GM12878 (cell line): ENCODE measurements at places on chromosomes 1 and 21.

GRCh38 chr1:216123446-216124191 is 299.6 kb downstream of the USH2A start:
- DNase-seq, result no peak
- H3K27ac ChIP-seq, result no peak overlapping the region
- no peaks in the 10 kb centered on the region for H3K4me1 ChIP-seq
- H3K36me3 ChIP-seq, result no peaks in the 10 kb centered on the region

DNA sequence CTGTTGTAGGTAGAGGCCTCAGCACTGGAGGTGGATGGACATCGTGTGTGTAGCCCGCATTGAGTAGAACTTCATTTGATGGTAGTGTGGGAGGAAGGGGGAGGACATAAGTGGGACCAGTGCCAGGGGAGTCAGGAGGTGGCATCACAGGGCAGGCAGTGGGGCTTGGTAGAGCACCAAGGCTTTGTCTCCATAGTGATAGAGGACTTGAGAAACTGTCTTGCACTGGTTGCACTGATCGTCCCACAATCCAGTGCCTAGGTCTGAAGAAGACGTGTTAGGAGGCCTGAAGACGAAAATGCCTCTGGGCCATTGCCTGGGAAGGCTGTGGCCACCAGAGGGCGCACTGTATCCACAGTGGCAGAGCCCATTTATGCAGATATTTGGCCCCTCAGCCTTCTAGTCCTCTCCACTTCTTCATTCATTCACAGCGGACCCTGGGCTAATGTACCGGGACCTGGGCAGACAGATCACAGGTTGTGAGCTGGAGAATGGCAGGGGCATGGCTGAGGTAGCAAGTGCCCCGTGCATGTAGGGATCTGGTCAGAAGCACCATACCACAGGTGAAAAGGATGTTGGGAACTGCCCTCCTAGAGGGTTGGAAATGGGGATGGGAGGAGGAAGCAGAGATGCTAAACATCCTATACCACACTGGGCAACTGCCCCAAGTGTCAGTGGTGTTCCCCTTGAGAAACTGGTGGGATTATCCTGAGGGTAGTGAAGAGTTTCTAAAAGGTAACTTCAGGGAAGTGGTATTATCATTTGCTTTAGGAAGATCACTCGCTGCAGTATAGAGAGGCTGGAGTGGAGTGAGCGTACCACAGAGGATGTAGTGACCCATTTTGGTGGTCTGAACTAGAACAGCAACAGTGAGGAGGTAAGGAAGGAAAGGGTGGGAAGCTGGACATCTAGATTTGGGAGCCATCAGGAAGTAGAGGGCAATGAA is 95.3 kb downstream of the PIK3R3 start:
- peaks cover 7% of the 10 kb centered on the region for H3K36me3 ChIP-seq
- peaks cover 13% of the 10 kb centered on the region for H3K4me1 ChIP-seq
- no peak overlapping the region for H3K27ac ChIP-seq
- no peak overlapping the region for H3K4me3 ChIP-seq
- DNase-seq, result peak; percentile 53

GRCh38 chr1:56472860-56473259 is 106.5 kb downstream of the PLPP3 start:
- no peaks in the 10 kb centered on the region for H3K27me3 ChIP-seq
- no peak overlapping the region for H3K27ac ChIP-seq
- peak; percentile 54 for DNase-seq
- H3K4me1 ChIP-seq, result peaks cover 8% of the 10 kb centered on the region; the same call in 1 of the 2 replicates

DNA sequence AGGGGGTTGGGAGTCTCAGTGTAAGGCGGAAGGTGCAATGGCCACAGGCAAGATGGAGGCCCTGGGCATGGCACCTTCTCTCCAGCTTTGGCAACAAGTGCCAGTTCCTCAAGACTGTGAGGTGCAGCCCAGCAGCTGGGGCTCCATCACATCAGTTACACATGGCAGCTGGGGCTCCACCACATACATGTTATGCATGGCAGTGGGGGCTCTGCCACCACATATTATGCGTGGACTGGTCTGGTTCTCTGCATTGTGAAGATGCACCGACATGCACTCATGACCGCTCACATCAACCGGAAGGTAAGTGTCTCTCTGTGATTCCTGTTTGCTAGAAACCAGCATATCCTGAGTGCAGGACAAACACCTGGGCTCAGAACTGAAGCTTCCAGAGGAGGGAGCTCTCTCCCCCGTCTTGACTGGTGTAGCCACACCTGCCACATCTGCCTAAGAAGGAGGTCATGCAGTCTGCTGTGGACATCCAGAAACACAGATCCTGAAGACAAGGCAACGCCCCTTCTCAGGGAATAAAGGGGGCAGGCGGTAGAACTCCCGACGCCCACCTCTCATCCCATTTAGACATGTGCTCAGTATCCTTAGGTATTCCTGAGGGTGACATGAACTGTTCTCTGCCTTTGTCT is 104.1 kb upstream of the TMPRSS2 start:
- H3K36me3 ChIP-seq, result no peaks in the 10 kb centered on the region
- H3K27ac ChIP-seq, result no peak overlapping the region
- DNase-seq, result no peak
- H3K4me1 ChIP-seq, result no peaks in the 10 kb centered on the region

DNA sequence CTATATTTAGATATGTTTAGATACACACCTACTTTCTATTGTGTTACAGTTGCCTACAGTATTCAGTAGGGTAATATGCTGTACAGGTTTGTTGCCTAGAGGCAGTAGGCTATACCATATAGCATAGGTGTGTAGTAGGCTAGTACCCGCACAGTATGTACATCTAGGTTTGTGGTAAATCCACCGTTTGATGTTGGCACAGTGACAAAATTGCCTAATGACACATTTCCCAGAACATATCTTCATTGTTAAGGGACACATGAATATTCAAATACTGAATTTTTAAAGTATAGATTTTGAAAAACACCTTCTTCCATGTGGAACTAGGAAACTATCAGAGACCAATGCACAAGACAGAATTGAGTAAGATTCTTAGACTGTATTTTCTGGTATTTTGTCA is 22.6 kb upstream of the PDC start:
- no peak overlapping the region for H3K4me3 ChIP-seq
- H3K36me3 ChIP-seq, result no peaks in the 10 kb centered on the region
- no peaks in the 10 kb centered on the region for H3K4me1 ChIP-seq
- no peak for DNase-seq
- no peaks in the 10 kb centered on the region for H3K27me3 ChIP-seq

GRCh38 chr1:20216574-20216973 is 30.3 kb upstream of the PLA2G2C start:
- no peak overlapping the region for H3K27ac ChIP-seq
- H3K4me3 ChIP-seq, result no peak overlapping the region
- DNase-seq, result no peak
- H3K27me3 ChIP-seq, result peaks cover 3% of the 10 kb centered on the region
- H3K36me3 ChIP-seq, result no peaks in the 10 kb centered on the region
- no peaks in the 10 kb centered on the region; the same call in 1 of the 2 replicates for H3K4me1 ChIP-seq

- no peaks in the 10 kb centered on the region for H3K36me3 ChIP-seq
- no peaks in the 10 kb centered on the region for H3K27me3 ChIP-seq
- no peak overlapping the region; the same call in 1 of the 2 replicates for H3K4me3 ChIP-seq
- DNase-seq, result no peak
Observed at GRCh38 chr1:234955107-234955731, 173.4 kb downstream of the TOMM20 start.

DNA sequence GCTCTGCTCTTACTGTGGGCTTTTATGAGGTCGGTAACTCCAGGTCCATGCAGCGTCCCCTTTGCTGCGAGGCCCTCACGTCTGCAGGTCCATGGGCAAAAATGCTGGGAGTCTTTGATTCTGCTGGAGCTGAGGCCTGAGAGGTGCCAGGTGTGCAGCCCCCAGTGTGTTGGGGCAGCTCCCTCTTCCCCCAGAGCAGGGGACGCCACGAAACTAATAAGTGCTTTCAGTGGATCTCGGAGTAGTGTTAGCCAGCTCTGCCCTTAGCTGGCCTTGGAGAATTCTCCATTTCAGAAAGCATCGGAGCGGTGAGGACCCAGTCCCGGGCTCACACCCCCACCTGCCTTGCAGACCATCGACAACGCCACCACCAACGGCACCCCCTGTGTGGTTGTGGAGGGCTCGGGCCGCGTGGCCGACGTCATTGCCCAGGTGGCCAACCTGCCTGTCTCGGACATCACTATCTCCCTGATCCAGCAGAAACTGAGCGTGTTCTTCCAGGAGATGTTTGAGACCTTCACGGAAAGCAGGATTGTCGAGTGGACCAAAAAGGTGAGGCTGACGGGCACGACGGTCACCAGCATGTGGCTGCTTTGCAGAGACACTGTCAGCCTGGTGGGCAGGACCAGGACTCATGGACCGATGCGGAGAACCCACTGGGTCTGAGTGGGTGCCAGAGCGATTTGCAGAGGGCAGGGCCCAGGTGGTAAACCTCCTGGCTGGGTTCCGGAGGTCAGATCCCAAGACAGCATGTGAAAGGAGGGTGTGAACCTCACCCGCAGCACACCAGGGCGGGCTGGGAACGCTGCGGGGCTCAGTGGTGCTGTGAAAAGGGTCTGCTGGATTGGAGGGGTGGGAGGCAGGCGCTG is 25.5 kb downstream of the TRPM2 start:
- H3K36me3 ChIP-seq, result no peaks in the 10 kb centered on the region; the same call in 1 of the 2 replicates
- no peaks in the 10 kb centered on the region for H3K27me3 ChIP-seq
- no peak for DNase-seq
- peaks cover 3% of the 10 kb centered on the region; the same call in 1 of the 2 replicates for H3K4me1 ChIP-seq
- H3K4me3 ChIP-seq, result no peak overlapping the region

DNA sequence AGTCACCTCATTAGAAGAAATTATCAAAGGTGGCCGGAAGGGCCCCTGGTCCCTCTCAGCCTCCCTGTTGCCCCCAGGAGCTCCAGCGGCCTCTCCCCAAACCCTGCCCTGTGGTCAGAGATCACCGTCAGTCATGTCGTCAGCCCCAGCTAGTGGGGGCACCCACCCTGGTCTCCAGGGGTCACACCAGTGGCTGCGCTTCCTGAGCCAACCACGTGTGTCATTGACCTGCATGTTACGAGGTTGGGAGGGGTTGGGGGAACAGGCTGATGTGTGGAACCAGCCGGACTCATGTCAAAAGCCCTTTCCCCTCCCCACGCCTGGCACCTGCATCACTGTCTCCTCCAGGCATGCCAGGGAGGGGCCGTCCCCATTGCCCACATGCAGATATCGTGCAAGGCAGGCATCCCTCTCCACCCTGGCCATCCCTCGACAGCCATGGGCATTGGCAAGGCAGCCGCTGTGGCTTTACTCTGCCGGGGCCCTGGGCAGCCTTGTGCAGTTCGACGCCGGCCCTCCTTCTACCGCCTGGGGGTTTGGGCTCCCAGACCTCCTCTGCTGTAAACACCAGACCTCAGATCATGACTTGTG is 128.7 kb downstream of the CRYAA start:
- H3K4me1 ChIP-seq, result no peaks in the 10 kb centered on the region
- H3K36me3 ChIP-seq, result no peaks in the 10 kb centered on the region
- H3K27ac ChIP-seq, result no peak overlapping the region
- peaks cover 6% of the 10 kb centered on the region for H3K27me3 ChIP-seq
- no peak for DNase-seq

DNA sequence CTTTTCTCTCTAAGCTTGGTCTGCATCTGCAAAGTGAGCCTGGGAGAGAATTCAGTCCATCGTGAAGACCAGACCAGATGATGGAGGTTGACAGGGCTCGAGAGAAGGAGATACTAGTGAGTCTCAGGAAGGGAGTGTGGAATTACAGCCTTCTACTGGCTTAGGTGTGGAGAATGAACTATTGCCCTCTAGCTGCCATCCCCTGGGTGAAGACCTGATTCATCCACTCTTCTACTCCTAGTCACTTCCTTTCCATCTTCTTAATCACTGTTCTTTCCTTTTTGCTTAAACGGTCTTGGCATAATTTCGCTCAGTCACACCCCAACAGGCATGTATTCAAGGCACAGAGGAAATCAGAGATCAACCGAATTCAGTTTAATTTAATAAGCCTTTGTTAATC is 34.0 kb upstream of the HSD17B7 start:
- H3K27me3 ChIP-seq, result no peaks in the 10 kb centered on the region
- no peak for DNase-seq
- H3K4me1 ChIP-seq, result no peaks in the 10 kb centered on the region
- no peak overlapping the region for H3K4me3 ChIP-seq

GRCh38 chr1:104406728-104407127 is 657.0 kb downstream of the AMY1C start:
- no peak overlapping the region for H3K27ac ChIP-seq
- no peaks in the 10 kb centered on the region for H3K4me1 ChIP-seq
- H3K36me3 ChIP-seq, result no peaks in the 10 kb centered on the region
- H3K27me3 ChIP-seq, result no peaks in the 10 kb centered on the region

DNA sequence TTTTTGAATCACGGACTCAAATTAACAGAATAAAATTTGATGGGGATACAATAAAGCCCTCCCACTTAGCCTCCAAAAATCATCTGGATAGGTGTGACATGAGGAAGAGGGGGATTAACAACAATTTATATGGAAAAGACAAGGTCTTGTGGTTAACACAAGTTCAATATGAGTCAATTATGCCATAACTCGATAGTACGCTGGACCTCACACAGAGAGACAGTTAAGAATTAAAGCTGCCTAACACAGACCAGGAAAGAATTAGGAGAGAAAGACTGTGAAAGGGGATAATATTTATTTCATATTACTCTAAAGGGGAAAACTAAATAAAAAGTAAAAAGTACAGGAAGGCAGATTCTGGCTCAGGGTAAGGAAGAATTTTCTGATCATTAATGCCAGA is 243.7 kb upstream of the LYPLAL1 start:
- H3K27me3 ChIP-seq, result no peaks in the 10 kb centered on the region
- H3K4me1 ChIP-seq, result no peaks in the 10 kb centered on the region
- no peaks in the 10 kb centered on the region for H3K36me3 ChIP-seq
- H3K27ac ChIP-seq, result no peak overlapping the region
- DNase-seq, result no peak
